K562 (cell line): ENCODE measurements at places on chromosomes 2 and 18. TPM values are rescaled to one million over a fixed set of nuclear protein-coding genes. Genes with fewer than 3 reads are reported as not detected.

KCNS3 gene
- total RNA-seq: 0.25 and 0.75 TPM in 2 replicates

GRCh38 chr2:158025255-158025996, 76.2 kb upstream of the UPP2 start:
- H3K27me3 ChIP-seq: peaks cover 2% of the 10 kb centered on the region; the same call in 2 of the 3 replicates
- no peaks in the 10 kb centered on the region for H3K36me3 ChIP-seq
- no peak overlapping the region for H3K4me3 ChIP-seq
- H3K4me1 ChIP-seq: peaks cover 4% of the 10 kb centered on the region; the same call in 1 of the 2 replicates
- H3K27ac ChIP-seq: no peak overlapping the region

C1QL2 gene
- total RNA-seq: not detected in 2 replicates

- peaks cover 3% of the 10 kb centered on the region; the same call in 1 of the 2 replicates for H3K4me1 ChIP-seq
- H3K36me3 ChIP-seq: no peaks in the 10 kb centered on the region
- DNase-seq: no peak
- no peaks in the 10 kb centered on the region for H3K27me3 ChIP-seq
These were observed 293.0 kb upstream of the TNP1 start for GRCh38 chr2:217152831-217153230.

- no peak overlapping the region for H3K27ac ChIP-seq
- H3K27me3 ChIP-seq: no peaks in the 10 kb centered on the region
- H3K36me3 ChIP-seq: peaks cover 27% of the 10 kb centered on the region; the same call in 2 of the 3 replicates
- no peak overlapping the region for H3K4me3 ChIP-seq
These were observed 22.1 kb downstream of the TTLL4 start for GRCh38 chr2:218732761-218733158.
